GM12892 (cell line): ENCODE measurements at places on chromosomes 3 and 15.

DNA sequence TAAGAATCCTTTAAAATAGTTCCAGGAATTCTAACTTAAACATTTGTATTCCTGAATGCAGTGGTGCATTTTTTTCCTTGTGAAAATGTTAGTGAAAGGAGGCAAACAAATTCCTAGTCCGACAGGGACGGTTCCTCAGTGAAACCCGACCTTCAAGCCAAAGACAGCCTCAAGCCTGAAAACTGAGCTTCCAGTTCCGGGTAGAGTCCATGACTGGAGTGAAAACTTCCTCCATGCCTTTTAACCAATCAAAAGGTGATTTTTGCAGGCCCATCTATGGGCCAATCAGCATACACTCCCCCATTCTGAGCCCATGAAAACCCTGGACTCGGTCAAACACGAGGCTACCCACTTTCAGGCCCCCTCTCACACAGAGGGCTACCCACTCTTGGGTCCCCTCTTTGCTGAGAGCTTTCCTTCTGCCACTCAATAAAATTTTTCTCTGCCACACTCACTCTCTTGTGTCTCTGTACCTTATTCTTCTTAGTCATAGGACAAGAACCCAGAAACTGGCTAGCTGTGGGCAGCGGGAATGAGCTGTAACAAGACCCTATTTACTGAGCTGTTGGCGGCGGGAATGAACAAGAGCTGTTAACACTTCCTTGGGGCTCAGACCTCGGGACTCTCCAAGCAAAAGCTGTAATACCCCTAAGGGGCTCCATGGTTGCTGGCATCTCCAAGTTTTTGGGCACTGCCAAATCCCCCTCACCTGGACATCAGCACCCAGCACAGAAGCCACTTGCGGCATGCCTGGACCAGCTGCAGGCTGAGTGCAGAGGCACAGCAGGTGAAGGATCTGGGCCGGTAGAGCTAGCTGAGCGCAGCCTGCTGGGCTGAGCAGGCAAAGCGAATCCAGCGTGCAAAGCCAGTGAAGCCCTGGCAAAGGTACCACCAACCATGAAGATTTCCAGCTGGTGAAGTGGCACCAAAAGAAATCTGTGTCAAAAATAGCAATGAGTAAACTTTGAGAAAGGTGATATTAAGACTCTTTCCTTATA lies 598.8 kb downstream of the MCTP2 start:
- no peak for DNase-seq

DNA sequence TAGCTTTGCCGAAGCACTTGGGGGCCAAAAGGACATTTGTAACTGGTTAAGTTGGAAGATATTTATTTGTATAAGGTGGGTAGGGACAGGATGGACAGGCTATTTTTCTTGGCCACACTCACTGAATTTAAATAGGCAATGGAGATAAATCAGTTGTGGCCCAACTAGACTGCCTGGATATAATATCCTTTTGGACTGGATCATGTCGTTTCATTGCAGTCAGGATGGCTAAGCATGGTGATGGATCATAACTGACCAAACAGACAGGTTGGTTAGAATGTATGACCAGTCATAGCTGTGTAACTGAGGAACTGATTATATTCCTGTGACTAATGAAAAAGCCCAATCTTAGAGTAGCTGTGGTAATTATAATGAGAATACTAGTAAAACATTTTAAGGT lies 284.0 kb downstream of the LPP start:
- no peak for DNase-seq

DNA sequence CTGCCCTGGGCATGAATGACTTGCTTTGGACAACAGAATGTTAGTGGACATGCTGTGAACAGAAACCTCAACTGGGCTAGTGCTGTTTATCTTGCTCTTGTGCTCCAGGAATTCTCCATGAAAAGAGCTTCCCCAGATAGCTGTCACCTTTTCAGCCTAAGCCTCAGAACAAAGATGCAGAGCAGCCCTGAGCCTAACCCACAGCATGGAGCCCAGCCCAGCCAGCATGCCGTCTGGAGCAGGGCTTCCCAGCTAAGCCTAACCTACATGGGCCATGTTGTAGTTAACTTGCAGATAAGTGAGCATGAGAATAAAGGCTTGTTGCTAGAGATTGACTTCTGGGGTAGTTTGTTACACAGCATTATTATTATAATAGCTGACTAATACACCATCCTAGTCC lies 48.9 kb downstream of the SCN5A start:
- no peak for DNase-seq

DNA sequence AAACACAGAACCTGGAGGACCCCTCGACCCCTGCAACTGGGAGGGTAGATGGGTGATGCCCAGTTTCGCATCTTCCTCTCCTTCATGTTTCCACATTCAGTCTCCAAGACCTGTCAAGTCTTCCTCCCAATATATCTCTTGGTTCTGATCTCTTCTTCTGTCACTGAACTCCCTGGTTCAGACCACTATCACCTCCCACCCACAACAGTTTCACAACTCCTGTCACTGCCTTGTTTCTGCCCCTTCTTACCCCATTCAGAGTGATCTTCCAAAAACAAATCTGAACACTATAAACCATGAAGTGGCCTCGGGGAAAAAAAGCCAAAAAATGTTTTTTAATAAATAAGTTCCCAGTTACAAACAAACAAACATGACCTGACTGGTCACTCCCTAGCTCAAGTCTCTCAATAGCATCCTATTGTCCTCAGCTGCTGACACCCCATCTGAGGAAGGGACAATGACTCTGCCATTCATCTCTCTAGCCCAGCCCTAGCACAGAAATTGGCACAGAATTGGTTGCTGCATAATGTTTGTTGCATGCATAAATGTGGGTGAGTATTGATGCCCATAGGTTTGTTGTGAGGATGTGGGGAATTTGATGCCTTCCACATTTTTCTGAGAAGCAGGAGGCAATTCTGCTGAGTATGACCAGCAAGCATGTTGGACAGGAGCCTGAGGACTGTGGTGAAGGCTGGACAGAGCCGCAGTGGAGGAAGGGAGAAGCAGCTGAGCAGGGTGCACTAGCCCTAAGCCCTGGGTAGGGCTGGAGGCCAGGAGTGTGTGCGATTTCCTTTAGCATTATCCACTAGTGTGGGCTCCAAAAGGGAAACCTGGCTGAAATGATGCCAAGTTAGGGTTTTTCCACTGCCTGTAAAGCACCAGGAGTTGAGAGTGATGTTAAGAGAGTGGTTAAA lies 12.2 kb upstream of the XYLB start:
- DNase-seq, result no peak

GRCh38 chr3:159721324-159721723 lies 267.3 kb upstream of the IL12A start:
- no peak for DNase-seq

DNA sequence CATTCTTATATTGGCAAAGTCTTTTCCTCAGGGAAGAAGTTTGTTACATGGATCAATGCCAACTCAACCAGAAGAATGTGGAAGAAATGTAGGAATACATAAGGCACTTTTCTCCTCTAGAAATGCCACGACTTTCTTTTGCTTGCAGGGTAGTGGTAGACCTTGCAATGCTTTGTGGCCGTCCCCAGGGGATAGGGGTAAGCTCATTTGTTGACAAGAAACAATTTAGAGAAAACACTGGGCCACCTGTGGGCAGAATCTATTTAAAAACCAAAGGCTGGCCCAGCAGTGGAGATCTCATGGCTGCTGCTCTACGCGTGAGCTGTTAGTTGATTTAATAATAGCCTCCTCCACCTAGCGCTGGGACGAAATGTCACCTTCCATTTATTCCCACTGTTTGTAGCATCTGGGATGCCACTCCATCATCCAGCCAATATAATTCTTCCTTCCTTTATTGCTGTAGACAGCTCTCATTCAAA lies 64.6 kb upstream of the PFN2 start:
- DNase-seq, result no peak

DNA sequence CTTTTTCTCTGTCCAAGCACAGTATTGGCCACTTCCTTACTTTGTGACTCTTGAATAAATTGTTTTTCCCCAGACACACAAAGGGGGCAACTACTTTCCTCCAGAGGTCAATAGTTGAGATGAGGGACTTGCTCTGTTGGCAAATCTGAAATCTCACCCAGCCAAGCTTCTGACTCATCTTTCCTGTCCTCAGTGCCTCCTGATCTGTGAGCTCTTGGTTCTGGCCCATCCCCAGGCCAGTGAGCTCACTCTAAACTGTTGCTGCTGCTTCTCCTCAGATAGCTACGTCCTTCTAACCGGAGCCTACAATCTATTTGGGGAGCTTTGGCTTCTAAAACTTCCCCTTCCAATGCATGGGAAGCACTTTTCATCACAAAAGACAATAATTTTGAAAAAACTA lies 50.0 kb upstream of the NMD3 start:
- no peak for DNase-seq

GRCh38 chr3:127674101-127674721 lies 1.5 kb downstream of the ABTB1 start:
- DNase-seq, result no peak
